ENCODE measurements at places on chromosomes 5 and 9.

GRCh38 chr9:134434894-134435506 is 108.7 kb downstream of the RXRA start:
- no peak for DNase-seq

- peak; percentile 59 for DNase-seq
Observed at GRCh38 chr9:33135470-33135958, 31.6 kb downstream of the B4GALT1 start.

DNA sequence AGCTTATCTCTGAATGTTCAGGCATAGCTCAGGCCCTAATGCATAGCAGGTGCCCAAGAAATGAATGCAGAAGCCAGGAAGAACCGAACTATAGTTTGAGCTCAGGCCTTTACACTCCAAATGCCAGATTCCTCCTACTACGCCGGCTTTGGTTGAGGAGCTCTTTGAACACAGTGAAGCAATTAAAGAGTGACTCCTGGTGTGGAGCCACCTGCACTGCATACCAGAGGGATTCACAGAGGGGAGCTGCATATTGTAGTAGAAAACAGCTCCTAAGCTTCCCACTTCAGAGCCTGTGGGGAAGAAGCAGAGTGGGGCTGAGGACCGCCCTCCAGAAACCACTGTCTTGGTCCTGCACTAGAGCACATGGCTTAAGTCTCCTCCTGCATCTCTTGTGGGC is 14.5 kb upstream of the KCNMB1 start:
- DNase-seq, result no peak

- DNase-seq, result no peak
Observed at GRCh38 chr5:161273410-161273809, 273.1 kb downstream of the GABRB2 start.

DNA sequence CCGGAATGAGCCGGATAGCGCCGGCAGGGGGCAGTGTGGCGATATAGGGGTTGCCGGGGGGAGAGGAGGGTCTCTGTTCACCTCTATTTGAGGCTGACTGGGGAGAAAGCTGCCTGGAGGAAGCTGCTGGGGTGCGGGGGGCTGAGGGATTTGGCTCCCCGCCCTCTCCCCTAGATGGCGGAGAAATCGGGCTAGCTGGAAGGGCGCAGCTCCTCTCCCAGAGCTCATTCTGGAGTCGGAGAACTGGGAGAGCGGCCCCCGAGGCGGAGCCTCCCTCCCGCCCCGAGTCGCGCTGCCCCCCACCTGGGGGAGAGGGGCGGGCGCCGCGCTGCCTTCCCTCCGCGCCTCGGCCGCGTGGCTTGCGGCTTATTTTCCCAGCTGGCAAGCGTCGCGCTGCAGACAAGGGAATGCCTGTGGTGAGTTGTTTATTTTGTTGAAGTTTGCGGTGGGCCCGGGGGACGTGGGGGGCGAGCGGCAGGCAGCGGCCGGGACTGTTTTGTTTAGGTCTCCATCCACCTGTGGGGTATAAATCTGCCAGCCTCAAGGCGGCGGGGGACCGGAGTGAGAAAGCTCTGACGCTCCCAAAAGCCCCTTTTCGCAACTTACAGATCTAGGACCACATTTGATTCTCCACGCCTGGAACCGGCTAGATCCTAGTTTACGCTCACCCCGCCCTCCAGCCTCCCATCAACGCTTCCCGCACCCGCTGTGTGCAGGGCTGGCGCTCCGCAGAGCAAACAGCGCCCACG is 4.1 kb upstream of the RGMB start:
- DNase-seq, result no peak

DNA sequence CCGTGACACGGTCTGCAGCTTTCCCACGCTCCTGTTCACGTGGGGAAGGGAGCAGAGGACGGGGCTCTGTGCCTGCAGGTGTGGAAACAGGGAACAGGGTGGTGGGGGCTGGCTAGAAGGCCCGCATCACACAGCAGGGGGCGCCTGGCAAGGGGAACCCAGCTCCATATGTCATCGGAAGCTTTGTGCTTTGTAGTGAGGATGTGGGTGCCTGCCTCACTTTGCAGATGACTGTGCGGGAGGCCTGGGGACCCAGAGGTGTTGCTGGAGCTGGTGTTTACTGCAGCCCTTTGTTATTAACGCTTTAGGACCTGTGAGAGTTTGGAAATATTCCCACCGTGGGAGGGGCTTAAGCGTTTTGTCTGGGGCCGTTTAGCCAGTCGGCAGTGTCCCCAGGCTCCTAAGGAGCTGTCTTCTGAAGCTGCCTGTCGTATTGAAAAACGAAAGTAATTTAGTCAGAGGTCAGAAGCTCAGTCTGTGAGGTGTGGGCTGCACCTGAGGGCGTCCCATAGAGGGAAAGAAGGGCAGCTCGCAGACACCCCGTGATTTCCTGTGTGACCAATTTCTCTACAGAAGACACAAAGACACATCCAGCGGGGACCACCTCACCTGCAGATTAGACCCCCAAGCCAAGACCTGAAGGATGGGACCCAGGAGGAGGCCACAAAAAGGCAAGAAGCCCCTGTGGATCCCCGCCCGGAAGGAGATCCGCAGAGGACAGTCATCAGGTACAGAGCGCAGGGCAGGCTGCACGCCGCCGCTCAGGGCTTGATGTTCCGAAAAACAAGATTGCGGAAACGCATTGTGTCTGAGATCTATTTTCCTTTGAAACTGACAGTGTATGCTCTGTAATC is 9.1 kb downstream of the MAN1B1 start:
- peak; percentile 70 for DNase-seq

GRCh38 chr5:34538026-34538672 is 118.0 kb upstream of the RAI14 start:
- no peak for DNase-seq

GRCh38 chr9:119349351-119349825 is 19.8 kb downstream of the BRINP1 start:
- DNase-seq, result no peak

DNA sequence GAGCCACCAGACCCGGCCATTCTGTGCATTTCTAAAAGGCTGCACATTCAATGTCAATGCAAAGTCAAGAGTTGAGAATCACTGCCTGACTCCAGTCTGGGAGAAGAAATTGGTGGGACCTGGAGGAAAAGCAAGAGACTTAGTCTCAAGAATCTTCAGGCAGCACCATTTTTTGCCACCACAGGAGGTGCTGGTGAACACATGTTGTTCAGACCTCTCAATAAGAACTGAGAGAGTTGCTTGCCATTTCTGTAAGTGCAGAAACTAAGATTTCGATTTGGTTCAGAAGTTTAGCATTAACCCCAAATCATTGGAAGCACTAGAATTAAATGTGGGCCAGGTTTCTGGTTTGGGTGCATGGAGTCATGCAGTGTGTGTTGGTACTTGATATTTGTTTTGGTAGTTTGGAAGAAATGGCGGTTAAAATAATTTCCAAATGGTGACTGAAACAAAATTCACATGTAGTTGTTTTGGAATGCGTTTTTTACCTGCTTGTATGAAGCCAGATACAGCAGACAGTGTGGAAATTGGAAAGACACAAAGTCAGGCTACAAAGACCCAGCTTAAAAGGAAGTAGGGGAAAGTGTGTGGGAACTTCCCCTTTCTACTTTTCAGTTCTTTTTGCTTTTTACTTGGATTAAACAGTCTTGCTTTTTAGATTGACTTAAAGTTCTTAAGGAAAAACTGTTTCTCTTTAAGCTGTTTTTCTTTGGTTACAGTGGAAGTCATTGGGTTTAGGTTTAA is 20.4 kb downstream of the PDE8B start:
- DNase-seq, result peak; percentile 49

- no peak for DNase-seq
Observed at GRCh38 chr9:108117306-108117705, 627.7 kb upstream of the KLF4 start.

DNA sequence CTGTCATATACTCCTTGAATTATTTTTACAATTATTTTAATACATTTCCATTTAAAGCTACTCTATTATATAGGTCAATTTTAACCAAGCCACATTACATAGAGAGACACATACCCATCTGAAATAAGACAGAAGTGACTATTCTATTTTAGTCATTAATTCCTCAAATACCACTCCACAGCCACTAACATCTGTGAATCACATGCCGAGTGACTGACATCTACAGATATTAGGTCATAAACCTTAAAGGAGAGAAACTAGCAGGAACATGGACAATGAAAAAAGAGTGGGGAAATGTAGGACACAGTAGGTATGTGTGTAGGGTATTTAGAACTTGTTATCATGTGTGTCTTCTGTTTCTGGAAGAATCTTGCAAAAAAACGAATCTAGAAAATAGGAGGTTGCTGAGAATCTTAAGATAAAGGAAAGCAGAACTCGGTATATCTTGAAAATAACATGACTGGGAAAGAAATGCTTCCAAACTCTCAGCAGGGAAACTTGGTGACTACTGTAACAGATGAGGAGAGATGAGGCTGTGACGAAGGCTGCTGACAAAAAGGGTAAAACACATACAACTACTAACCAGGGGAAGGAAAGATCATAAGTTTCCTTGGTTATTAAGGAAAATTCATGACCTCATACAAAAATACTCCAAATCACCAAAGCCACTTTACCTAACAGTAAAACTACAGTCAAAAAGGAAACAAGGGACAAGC is 84.6 kb downstream of the PLPP1 start:
- DNase-seq, result no peak

- no peak for DNase-seq
Observed at GRCh38 chr9:111356481-111357244, 26.6 kb upstream of the OR2K2 start.

DNA sequence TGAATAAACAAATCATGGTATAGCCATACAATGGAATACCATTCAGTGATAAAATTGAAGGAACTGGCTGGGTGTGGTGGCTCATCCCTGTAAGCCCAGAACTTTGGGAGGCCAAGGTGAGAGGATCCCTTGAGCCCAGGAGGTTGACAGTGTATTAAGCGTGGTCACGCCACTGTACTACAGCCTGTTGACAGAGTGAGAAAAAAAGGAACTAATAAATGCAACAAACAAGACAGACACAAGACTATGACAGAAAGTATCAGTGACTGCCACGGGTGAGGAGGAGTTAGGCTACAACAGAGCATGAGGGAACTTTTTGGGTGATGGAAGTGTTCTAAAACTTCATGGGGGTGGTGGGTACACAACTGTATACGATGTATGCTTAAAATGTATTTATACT is 2.2 kb downstream of the FNIP1 start:
- peak; percentile 71 for DNase-seq

- DNase-seq, result no peak
Observed at GRCh38 chr5:39231705-39232525, 12.6 kb upstream of the FYB1 start.

- no peak for DNase-seq
Observed at GRCh38 chr9:137366891-137367381, 56.0 kb downstream of the EXD3 start.

GRCh38 chr5:113081881-113082546 is 105.4 kb downstream of the DCP2 start:
- no peak for DNase-seq

GRCh38 chr5:62330302-62330701 is 24.3 kb downstream of the KIF2A start:
- no peak for DNase-seq

- DNase-seq, result no peak
Observed at GRCh38 chr9:81476813-81477490, 212.4 kb downstream of the TLE1 start.

GRCh38 chr9:75893106-75893505 is 2.6 kb downstream of the PCSK5 start:
- DNase-seq, result no peak

GRCh38 chr9:126276056-126276728 is 50.4 kb upstream of the MVB12B start:
- DNase-seq, result no peak

GRCh38 chr5:137778772-137779564 is 24.8 kb upstream of the HNRNPA0 start:
- peak; percentile 70 for DNase-seq

- no peak for DNase-seq
Observed at GRCh38 chr9:92503156-92503555, 20.9 kb upstream of the ASPN start.

GRCh38 chr9:89418882-89419640 is 78.9 kb downstream of the SEMA4D start:
- peak; percentile 57 for DNase-seq

DNA sequence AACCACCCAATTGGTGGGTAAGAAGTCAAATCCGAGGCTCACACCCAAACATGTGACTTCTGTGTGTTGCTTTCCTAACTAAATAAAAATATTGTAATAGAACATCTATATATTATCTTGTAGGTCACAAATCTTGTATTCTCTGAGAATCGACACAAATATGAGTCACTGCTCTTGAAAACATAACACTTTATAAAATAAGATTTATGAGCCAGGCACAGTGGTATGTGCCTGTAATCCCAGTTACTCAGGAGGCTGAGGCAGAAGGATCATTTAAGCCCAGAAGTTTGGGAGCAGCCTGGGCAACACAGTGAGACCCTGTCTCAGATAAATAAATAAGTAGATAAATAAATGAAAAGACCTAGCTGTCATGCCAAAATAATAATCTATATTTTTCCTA is 624.1 kb downstream of the ANXA1 start:
- DNase-seq, result no peak

DNA sequence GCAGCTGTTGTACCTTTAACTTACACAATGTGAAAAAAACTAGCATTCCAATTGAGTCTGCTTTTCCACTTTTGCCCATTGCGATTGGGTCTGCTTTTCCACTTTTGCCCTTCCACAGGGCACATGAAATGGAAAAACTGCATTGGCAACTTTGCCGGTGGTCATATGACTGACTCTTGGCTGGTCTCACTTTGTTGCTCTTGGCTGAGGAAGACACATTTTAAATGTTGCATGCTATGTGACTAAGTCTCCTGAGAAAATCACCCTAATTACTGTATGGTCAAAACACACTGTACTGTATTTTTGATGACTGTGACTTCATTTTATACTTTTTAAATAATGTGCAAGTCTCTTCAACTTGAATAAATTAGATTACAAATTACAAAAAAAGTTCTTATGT is 1.6 kb upstream of the OXCT1 start:
- no peak for DNase-seq

GRCh38 chr5:80124121-80124918 is 89.2 kb downstream of the THBS4 start:
- no peak for DNase-seq

DNA sequence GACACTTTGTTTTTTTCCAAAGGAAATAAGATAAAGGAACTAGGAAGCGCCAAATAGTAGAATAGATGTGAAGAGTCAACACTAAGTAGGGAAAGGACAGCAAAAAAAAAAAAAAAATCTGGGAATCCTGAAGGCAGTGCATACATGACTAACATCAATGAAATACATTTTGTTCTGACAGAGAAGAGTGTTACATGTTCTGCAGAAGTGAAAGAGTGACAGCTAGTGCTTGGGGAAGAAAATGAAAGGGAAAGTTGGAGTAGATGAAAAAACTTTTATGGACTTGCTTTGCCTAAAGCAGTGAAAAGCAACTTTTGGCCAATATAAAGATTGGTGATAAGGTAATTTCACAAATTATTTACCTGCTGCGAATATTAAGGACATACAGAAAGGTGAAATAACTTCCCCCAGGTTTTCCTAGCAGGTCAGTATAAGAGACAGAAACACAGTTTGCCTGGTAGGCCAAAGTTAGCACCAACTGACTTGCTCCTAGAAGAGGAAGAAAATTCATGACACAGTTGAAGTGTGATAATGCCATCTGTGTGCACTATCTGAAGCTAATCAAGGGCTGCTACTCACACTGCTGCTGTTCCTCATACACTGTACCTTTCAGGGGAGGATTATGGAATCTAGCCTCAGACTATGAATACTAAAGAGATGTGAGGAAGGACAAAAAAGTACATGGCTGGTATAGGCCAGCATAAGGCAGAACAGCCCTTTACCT is 38.6 kb downstream of the RANBP6 start:
- no peak for DNase-seq

GRCh38 chr9:131203431-131204218 is 72.7 kb downstream of the FAM78A start:
- peak; percentile 25 for DNase-seq

Measured in NAMALWA (cell line).